ENCODE measurements at places on chromosomes 4 and X. TPM values are rescaled to one million over a fixed set of nuclear protein-coding genes. Genes with fewer than 3 reads are reported as not detected.

The MAOB gene
- total RNA-seq, result not detected

The CCDC110 gene
- total RNA-seq, result 0.28 TPM

The SUPT20HL2 gene
- not detected for total RNA-seq

The FRG2 gene
- total RNA-seq, result not detected

The RGN gene
- 1.4 TPM for total RNA-seq

The DNAAF6 gene
- total RNA-seq, result not detected
